ENCODE measurements at places on chromosomes 7 and 10.

GRCh38 chr10:49817845-49818244, 55.7 kb upstream of the OGDHL start:
- DNase-seq = no peak

GRCh38 chr7:128781851-128782250, 6.3 kb upstream of the OPN1SW start:
- no peak for DNase-seq

- no peak for DNase-seq
Observed at GRCh38 chr10:130713135-130713534, 576.9 kb downstream of the GLRX3 start.

DNA sequence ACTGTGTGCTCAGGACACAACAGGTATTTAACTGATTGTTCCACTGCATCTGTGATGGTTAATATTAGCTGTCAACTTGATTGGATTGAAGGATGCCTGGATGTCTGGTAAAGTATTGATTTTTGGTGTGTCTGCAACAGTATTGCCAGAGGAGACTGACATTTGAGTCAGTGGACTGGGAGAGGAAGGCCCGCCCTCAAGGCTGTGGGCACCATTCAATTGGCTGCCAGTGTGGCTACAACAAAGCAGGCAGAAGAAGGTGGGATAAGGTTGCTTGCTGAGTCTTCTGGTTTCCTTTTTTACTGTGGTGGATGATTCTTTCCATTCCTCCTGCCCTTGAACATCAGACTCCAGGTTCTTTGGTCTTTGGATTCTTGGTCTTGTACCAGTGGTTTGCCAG, 137.1 kb upstream of the FAM13C start:
- DNase-seq = no peak

- peak; percentile 42 for DNase-seq
Observed at GRCh38 chr7:150986099-150986512, 4.7 kb upstream of the NOS3 start.

DNA sequence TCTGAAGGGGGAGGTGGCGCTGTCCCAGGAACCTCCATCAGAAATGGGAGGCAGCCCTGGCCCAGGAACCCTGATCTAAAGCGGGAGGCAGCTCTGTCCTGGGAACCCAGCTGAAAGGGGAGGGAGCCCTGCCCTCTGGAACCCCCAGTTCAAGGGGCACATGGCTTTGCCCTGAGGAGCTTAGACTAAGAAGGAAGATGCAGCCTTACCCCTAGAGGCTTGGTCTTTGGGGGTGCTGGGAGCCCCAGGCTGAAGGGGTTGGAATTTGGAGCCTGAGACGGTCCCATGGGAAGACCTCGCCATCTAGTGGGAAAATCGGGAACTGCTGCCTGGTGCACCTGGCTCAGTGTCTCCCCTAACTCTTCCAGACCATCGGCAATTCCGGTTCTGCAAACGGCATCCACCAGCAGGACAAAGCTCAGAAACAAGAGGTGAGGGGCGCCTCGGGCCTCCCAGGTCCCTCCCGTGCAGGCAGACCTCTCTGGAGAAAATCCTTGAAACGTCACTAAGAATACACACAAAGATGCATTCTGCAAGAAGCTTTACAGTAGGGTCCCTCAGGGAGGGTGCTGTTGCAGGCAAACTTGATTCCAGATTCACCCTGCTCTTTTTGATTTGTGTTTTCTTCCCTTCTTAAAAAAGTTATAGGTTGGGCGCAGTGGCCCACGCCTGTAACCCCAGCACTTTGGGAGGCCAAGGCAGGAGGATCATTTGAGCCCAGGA, 52.4 kb upstream of the GTF2IRD1 start:
- peak; percentile 37 for DNase-seq

- no peak for DNase-seq
Observed at GRCh38 chr7:91230100-91230499, 34.1 kb upstream of the FZD1 start.

DNA sequence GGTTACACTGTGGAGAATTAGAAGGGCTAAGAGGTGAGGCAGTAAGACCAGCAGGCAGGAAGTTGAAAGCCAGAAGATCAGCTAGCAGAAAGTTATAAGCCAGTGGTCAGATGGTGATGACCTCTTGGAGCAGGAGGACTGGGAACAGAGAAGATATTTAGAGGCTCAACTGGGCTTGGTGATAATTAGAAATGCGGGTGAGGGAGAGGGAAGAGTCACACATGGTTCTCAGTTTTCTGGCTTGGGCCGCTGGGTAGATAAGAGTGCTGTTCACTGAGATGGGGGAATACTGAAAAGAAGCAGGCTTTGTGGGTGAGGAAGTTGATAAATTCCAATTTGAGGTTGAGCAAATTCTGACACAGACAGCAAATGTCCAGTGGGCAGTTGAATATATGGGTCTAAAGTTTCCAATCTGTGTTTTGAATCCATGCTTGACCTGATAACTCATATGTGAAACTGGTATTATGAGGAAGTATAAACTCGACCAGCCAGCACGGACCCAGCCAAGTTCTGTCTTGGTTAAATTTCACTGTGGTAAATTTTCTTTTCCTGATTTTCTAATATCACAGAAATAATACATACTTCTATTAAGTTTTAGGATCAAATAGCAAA, 22.7 kb downstream of the LSMEM1 start:
- no peak for DNase-seq

- DNase-seq = no peak
Observed at GRCh38 chr7:135501402-135501801, 8.5 kb downstream of the CNOT4 start.

DNA sequence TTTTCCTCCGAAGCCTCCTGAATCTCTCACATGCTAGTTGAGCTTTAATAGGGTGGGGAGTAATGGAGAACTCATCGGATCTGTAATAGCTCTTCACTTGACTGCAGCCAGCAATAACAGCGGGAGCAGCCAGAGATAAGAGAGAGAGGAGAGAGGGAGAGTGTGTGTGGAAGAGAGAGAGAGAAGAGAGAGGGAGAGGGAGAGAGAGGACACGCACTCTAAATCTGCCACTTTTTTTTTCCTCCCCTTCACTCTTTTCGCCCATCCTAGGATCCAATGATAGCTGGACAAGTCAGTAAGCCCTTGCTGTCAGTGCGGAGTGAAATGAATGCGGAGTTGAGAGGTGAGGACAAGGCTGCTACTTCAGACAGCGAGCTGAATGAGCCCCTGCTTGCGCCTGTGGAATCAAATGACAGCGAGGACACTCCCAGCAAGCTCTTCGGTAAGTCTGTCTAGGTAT, 107.9 kb downstream of the POU6F2 start:
- DNase-seq = no peak

- no peak for DNase-seq
Observed at GRCh38 chr7:149776848-149777407, 3.5 kb upstream of the ZNF467 start.

DNA sequence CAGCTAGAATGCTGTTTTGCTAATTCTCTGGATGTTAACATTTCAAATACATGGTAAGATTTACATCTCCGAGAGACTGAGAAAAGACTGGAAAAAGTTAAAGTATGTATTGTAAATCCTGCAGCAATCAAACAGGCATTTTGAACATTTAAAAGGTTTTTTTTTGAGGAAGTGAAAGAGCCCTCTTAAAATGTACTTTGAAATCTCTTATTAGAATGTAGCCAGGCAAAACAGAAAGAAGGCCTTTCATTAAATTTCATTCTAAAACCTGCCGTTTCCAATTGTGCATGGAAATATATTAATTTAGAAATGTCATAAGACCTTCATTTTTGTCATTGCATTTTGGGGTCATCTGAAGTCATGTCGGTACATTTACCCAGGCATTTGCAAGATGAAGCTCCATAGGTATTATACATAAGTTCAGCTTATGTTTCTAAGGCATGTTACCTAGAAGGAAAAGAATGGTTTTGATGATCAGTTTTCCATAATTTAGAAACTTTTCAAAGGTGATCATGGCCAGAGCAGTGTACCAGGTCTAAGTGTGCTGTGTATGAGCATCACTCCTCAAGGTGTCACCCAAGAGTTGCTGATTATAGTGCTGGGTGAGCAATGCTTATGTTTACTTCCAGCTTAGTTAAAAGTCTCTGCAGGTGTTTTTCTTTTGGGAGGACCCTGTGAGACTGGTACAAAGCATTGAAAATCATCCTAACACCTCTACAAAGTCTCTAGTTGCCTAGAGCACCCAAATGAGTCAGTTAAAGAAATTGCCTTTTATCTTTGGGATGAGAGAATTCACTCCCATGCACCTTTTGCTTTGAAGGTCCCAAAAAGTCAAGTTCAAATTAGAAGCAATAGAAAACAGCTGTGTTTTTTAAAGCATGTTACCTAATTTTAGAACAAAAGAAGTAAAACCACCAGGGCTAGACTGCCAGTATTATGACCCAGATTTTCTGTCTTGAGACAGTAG, 7.1 kb downstream of the ZNF736 start:
- DNase-seq = no peak

Measured in stimulated activated CD4-positive, alpha-beta T cell treated with anti-CD3 and anti-CD28 coated beads, Interleukin-1b, Interleukin-23, amount 100 ng/mL, for 1 hour (primary cell).